NCI-H1092 (cell line): ENCODE measurements at places on chromosomes 5 and 9.
A peak's percentile ranks its signal among the peaks of the same experiment; 100 is the strongest.

GRCh38 chr9:74804018-74804385 is 83.7 kb downstream of the TRPM6 start:
- DNase-seq = no peak

- no peak for DNase-seq
These were observed 1.2 kb downstream of the EXOC3 start for GRCh38 chr5:444226-444625.

- DNase-seq = no peak
These were observed 123.4 kb upstream of the IFNE start for GRCh38 chr9:21605489-21605931.

- DNase-seq = no peak
These were observed 66.7 kb downstream of the TARS1 start for GRCh38 chr5:33507426-33507825.

DNA sequence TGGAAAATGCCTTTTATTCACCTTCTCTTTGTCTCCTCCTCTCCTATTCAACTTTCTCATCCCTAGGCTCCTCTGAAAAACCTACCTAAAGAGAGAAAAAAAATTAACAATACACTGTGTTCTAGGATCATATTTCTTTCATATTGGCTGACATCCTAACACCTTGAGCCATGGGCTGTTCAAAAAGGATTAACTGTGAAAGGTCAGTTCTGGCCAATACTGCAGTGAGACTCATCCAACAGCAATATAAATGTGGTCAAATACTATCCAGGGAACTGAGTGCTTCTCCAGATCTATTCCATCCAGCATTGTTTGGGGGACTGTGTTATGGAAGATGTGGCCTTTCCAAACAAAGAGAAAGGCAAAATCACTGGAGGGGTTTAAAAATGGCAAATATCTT is 131.1 kb upstream of the MOCS2 start:
- DNase-seq = no peak

- no peak for DNase-seq
These were observed 11.0 kb downstream of the ZBTB5 start for GRCh38 chr9:37454238-37454637.

DNA sequence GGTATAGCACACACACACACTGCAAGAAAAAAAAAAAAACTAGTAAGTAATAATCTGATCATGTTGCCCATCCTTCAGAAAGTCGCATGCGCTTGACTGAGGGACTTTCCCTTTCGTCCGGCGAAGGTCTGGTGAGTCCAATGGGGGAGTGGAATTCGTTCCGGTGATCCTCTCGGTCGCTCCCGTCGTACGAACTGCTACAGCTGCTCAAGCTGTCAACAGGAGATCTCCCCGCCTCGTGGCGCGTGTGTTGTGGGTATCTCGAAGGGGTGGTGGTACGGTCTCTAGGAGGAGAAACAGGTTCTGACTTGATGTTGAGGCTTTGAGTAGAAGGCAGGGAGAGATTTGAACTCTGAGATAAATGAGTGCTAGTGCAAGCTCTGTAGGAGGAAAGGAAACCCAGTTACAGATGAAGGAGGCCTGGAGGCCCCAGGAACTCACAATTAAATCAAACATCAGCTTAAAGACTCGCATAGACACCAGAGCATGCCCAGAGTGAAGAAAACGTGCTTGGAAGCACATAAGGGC is 160.4 kb downstream of the MEF2C start:
- DNase-seq = no peak

DNA sequence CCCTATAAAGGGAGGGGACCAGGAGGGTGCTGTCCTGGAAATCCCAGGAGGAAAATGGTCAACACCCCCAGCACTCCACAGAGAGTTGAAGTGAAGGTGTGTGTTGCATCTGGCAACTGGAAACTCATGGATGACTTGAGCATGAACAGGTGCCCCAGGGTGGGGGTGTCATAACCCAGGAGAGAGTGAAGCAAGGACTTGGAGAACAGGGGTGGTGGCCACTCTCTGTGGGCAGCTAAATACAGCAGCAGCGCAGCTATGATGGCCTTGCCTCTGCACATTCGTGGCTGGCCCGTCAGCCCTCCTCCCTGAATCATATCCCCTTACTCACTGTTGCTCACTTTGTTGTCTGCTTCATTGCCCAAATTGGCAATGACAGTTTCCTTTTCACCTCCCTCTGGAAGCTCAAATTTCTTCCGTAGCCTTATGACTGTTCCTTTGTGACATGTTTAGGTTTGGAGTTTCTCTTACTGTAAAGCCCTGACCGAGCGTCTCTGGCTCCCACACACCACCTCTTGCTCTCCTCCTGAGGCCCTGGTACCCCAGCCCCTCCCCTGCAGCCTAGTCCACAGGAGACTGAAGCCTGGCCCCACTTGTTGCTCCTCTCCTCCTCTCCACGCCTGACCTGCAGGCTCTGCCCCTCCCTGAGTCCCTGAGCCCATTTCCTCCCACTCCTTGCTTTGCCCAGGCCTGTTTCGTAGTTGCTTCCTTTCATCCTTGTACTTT is 185.8 kb downstream of the CD180 start:
- DNase-seq = no peak

DNA sequence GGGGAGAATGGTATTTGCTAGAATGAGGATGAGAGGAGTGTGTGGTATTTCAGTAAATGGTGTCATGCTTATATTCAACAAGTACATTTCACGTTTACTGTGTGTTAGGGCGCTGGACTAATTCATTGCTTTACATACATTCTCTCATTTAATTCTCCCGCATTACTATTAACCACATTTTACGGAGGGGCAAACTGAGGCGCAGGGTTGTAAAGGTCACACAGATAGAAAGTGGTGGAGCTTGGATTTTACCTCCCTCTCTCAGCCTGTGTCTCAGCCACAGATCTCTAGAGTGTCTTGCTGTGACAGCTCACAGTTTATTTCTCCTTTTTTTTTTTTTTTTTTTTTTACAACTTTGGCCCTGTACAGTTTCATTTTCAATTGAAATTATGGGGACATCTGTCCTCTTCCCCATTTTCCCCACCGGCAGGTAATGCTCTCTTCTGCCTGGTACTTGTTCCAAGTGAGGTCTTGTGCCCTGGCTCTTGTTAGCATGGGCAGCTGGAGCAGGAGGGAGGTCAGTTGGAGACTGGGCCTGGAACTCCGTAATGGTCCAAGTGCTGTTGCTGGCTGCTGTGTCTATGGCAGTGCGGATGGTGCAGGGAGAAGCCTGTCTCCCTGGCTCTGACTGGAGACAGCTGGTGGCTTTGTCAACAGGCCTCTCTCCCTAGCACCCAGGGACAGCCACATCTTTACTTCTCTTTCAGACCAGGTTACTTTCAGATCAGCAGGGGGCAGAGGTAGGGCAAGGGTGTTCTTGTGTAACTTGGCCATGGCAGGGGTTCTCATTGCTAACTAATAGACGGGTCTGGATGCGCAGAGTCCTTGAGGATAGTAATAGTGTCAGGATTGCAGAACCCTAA is 20.5 kb upstream of the NDST1 start:
- no peak for DNase-seq

DNA sequence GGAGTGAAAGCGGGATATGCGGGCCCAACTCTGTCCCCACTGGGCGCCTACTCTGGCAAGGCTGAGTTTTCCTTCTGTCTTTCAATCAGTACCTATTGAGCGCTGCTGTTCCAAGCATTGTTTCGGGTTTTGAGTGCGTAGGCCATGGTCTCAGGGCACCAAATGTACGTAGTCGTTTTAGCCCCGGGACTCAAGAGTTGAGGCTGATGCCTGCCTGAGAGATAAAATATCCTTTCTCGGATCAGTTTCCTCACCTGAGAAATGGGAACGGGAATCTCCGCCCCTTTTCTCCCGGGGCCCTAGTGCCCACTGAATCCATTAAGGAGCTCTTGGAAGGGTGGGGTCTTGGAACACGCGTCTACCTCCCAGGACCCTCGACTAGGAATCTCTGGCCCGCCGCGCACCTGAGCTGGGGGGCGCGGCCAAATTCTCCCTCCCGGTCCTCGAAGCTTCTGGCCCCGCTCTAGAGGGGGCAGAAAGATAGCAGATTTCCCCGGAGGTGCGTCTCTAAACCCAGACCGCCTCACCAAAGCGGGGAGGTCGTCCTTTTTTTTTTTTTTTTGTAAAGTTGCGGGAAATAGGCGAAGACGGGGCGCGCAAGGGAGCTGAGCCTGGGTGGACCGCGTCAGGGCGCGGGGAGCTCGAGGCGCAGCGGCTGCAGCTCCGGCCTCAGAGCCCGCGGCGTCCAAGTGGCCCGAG is 494 bp upstream of the CXXC5 start:
- no peak for DNase-seq

- DNase-seq = no peak
These were observed 86.8 kb upstream of the CDH6 start for GRCh38 chr5:31106691-31107090.

DNA sequence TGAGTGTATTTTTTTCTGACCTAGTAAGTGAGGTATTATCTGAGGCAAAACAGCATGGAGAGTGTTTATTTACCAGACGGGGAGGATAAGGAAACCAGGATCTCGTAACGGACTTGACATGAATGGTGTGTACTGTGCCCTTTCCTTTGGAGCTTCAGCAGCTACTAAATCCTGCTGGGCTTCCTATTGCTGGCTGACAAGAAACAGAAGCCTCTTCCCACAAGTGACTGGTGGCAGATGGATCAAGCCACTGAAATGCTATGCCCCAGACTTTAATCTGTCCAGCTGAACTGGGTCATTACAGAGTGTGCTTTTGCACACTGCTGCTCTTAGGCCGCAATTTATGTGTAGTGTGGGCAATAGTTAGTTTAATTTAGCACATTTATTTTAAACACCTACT is 162.7 kb upstream of the MRPS30 start:
- DNase-seq = no peak

DNA sequence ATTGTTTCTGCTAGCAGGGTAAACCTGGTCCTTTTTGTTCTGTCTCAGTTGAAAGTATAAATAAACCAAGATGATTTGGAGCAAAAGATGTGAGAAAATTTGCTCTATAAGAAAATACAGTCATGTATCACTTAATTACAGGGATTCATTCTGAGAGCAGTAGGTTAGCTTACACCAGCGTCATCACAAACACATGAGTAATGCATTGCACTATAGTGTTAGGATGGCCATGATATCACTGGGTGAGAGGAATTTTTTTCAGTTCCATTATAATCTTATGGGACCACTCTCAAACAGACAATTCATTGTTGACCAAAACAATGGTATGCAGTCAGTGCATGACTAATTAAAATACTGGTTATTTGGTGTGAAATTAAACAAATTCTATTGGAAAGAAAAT is 430.9 kb downstream of the CHSY3 start:
- DNase-seq = no peak

DNA sequence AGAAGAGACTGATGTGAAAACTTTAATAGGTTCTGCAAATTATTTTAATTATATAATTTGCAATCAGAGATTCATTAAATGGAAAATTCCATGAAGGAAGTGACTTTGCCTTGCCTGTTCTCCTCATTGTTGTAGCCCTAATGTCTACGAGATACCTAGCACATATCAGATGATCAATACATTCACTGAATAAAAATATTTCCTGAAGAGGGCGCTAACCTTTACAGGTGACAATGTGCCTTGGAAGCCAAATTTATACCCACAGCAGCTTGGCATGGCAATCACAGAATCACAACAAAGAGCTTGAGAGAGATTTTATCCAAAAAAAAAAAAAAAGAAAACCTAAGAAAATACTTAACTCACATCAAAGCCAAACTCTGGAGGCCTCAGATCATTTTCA is 17.4 kb downstream of the HAUS6 start:
- peak; percentile 18 for DNase-seq

DNA sequence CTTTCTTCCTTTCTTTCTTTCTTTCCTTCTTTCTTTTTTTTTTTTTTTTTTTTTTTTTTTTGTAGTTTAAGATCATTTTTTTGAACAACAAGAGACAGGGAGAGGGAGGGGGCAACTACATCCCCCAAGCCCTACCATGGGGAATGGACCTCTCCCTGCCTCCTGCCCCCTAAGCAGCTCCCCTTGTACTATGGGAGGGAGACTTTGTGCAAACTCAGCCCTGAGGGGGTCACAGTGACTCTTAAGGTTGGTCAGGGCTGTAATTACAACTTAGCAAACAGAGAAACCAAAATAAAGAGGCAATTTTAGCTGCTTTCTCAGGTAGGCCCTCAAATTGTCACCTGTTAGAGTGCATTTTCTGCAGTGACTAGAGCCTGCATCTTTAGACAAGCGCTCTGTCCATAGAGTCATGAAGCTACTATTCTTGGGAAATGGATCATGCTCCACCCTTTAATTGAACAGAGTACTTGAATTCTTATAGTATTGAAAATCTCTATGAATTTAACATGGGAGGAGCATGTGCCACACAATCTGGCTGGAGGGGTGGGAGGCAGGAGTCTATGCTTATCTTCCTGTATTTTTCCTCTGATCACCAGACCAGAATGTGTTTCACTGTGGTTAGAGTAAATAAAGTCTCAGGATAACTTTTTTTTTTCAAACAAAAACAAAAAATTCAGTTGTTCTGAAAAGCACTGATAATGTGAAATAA is 24.3 kb upstream of the PIK3R1 start:
- DNase-seq = no peak

- DNase-seq = no peak
These were observed 134.9 kb downstream of the ATG10 start for GRCh38 chr5:82106756-82107155.

DNA sequence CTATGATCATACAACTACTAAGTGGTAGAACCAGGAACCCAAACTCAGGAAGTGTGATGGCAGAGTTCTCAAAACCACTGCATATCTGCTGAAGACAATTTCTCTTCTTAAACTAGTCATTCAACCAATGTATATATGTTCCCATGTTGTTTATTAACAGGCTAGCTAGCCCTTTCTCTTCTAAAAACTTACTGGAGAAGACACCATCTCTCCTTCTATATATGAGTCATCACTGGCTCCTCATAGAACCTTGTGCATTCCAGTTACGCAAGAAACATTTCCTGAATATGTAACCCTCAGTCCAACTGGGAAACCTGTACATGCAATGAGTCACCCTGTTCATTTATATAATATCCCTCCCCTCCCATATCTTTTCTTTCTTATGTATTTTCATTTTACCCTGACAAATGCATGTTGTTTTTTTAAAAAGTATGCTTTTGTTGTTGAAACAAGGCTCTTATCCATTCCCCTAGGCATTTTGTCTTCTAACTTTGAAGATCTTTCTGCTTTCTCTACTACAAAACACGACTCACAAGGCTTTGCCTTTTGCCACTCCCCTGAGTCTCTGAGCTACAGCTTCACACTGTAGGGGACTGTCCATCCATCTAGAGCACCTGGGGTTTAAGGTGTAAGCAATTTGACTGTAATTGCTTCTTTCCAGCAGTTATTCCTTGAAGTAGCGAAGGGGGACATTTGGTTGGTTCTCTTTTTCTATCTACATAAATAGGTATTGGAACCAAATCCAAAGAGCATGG is 119.5 kb downstream of the ANXA1 start:
- no peak for DNase-seq

- DNase-seq = no peak
These were observed 1.8 kb upstream of the BHMT start for GRCh38 chr5:79109527-79110492.

- no peak for DNase-seq
These were observed 688.9 kb upstream of the CDH9 start for GRCh38 chr5:27727254-27727653.

- DNase-seq = no peak
These were observed 624.2 kb upstream of the ZNF608 start for GRCh38 chr5:125370461-125371205.

DNA sequence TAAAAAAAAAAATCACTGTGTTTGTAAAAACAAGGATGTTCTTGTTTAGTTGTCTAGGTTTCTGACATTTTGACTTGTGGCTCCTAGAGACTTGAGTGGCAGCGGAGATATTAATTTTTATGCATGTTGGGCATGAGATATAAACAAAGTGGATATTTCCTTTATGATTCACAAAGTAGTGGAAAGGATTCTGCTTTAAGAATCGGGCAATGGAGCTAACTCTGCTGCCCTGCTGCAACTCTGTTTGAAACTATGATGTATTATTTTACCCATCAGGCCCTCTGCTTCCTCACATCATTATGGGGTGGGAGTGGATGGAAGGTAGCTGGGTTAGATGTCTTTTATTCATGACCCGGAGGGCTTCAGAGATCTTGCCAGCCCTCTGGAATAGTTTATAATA is 94.1 kb upstream of the CD180 start:
- no peak for DNase-seq
